8988T (cell line): ENCODE measurements at places on chromosomes 2 and 18.
A peak's percentile ranks its signal among the peaks of the same experiment; 100 is the strongest.

- no peak for DNase-seq
Observed at GRCh38 chr2:17772532-17772931, 18.6 kb downstream of the GEN1 start.

- no peak for DNase-seq
Observed at GRCh38 chr2:232388324-232388891, 9.9 kb downstream of the ALPP start.

DNA sequence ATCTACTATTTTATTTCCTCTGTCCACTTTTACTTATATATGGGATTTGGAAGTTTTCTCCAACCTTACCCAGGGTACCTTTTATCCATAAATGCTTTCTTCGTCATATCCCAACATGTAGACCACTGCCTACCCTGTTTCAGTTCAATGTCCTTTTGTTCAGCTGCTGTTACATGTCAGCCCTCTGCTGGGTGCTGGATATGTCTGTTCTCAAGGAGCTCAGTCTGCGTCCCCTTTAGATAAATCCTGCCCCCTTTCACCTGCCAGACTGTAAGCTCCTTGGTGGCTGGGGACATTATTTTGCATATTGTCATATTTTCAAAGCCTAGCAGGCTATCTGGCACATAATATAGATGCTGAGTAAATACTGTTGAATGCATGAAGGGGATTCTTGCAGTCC lies 53.2 kb downstream of the NEMP2 start:
- no peak for DNase-seq

DNA sequence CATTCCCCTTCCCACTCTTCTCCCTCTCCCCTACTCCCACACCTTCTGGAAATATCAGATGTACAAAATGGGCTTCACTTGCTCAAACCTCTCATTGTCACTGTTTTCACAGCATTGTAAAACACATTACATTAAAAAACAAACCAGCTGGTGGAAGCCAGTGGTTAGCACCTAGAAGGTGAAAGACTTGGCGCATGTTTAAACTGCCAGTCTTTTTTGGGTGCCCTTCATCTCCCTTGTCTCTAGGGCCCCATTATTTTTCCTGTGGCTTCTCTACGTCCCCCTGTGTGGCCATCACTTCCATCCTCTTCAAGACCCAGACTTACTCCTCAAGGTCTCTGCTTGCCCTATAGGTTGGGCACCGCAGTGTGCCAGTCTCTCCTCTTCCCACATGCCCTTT lies 34.9 kb downstream of the MGAT5 start:
- no peak for DNase-seq

DNA sequence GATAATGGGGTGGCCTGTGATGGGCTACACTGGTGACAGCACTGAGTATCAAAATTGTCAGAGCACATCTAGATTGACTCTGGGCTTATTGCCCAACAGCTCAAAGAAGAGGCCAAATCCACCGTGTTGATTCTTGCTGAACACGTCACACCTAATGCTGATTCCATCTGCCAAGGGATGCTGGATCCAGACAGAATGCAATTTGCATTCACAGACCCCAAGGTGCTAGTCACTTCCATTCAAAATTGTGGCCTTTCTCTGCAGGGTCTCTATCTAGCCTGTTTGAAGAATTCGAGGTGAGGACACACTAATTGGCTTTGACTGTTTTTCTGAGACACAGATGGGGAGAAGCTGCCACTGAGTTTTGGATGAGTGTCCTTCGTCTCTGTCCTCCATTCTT lies 13.5 kb upstream of the GPR39 start:
- no peak for DNase-seq

DNA sequence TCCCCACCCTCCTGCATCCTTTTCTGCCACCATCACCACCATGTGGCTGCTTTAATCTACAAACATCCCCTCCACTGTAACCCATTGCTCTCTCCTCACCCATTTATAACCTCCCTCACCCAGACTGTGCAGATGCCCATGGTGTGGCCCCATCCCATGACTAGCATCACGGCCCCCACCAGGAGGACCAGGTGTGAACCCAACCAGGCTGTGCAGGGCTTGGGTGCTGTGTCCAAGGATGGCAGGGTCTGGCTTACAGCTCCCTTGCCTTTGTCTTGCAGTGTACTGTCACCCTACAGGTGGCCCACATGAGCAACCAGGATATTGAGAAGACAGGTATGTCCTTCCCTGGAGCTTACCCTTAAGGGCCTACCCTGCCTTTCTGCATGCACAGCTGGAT lies 6.8 kb downstream of the FER1L5 start:
- no peak for DNase-seq

- no peak for DNase-seq
Observed at GRCh38 chr2:187710791-187711521, 156.7 kb upstream of the TFPI start.

GRCh38 chr2:2253172-2254016 lies 77.7 kb downstream of the MYT1L start:
- no peak for DNase-seq

GRCh38 chr2:61288070-61288841 lies 126.3 kb downstream of the C2orf74 start:
- no peak for DNase-seq

DNA sequence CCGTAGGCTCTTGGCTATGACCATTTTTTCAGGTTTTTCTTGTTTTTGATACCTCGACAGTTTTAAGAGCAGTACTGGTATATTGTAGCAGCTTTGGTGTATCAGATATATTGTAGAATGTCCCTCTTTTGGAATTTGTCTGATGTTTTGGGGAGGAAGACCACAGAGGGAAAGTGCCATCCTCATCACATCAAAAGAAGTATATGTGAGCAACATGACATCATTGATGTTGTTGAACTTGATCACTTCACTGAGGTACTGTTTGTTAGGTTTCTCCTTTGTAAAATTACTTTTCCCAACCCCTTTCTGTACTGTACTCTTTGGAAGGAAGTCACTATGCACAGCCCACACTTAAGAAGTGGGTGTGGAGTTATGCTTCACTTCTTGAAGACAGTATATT lies 41.0 kb downstream of the EML4 start:
- no peak for DNase-seq

- no peak for DNase-seq
Observed at GRCh38 chr2:34831096-34831495, 1232.0 kb upstream of the FAM98A start.

GRCh38 chr2:117760916-117761315 lies 53.6 kb upstream of the DDX18 start:
- DNase-seq: no peak

GRCh38 chr18:13543144-13543543 lies 183.2 kb downstream of the FAM210A start:
- DNase-seq: no peak

- peak; percentile 76 for DNase-seq
Observed at GRCh38 chr2:239927424-239927981, 97.6 kb downstream of the NDUFA10 start.

- DNase-seq: no peak
Observed at GRCh38 chr2:173217116-173217840, 137.4 kb upstream of the CDCA7 start.

DNA sequence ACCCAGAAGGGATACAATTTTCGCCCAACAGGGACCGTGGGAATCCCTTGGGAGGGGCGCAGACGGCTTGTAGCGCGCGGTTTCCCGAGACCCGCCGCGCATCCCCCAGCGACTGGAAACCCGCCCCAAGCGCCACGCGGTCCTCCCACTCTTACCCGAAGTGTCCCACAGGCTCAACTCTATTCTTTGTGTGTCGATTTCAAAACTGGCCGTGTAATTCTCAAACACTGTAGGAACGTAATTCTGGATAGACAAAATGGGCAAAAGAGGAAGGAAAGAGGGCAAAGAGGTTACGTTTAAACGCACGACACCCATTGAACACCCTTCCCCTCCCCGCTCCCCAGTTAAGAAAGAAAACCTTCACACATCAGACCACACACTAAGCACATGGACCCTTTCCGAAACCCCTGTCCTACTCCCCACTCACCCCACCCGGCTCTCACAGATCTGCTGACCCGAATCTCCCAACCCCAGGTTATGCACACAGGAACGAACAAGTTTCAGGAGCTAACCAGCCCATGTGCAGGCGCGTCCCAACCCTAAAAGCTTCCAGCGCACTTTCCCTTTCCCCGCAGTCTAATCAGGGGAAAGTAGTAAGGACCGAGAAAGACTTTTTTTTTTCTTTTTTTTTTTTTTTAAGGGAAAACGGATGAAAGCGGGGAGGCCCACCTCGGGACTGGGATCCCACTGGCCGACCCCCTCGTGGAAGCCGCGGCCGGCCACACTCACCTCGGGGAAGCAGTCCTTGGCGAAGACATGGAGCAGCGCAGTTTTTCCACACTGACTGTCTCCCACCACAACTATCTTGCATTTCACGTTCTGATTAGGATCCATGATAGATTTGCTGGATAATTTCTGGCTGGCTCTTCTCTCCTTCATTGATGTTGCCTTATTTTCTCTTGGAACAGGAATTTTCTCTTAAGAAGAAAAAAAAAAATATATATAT lies 655 bp downstream of the RND3 start:
- peak; percentile 13 for DNase-seq

DNA sequence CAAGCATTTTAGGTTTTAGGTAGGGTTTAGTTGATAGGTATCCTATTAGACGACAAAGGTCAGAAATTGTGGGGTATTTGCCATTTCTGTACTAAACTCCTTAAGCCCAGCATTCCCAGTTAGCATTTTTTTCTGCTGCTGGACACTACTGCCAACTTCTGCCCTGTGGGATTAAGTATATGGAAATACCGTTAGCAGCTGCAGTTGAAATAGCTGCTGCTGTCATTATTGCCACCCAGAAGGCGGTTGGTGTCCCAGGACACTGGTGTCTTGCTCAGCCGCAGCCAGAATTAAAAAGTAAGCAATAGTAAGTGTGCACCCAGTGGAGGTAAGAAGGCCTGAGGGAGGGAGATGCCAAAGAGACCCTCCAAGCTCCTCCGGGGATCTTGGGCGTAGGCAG lies 1.9 kb upstream of the UXS1 start:
- DNase-seq: no peak

DNA sequence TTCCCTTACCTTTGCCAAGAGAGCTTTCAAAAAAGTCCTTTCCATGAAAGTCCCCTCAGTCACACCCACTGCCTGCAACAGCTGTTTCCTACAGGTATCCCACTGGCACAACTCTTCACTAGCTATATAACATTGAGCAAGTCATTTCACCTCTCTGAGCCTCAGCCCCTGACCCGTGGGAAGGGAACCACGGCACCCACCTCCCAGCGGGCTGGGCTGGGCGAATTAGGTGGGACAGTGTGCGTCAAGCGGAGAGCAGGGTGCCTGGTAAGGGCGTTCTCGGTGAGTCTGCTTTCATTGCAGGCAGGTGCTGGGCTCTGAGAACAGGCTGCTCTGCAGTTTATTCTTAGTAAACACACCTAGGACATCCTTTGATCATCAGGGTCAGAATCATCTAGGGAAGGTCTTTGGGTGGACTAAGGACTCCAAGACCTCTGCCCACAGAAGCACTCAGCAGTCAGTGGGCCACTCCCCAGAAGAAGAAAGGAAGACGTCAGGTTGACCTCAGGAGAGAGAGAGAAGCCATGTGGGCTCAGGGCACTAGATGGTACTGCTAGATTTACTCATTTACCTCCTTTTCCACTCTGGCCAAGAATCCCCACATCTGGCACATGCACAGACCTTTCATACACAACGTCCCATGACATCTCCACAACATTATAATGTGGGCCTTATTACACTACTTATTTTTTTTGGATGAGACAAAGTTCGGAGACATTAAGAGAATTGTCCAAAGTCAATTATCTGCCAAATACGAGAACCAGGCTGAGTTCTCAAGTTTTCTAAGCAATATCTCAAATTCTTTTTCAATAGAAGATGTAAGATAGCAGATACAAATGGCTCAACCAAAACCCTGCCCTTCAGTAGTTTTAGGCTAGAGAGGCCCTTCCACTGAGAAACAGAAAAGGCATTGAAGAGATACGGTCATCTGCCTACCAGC lies 79.9 kb downstream of the GALNT14 start:
- no peak for DNase-seq

DNA sequence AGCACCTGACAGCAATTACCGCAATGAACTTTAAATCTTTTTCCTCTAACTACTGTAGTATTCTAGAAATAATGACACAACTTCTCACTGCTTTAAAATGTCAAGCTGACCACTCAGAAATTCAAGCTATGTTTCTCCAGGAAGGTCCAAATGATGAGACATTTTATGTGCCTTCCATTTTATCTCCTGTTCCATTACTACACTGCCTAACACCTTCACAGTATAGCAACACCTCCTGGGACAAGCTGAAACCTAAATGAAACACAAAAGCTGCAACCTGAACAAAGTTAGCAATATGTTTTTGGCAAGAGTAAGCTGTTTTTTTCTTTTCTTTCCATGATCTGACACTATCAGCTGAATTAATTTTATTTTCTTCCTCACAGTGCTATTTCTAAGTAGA lies 81.9 kb downstream of the IKZF2 start:
- DNase-seq: no peak

- no peak for DNase-seq
Observed at GRCh38 chr18:72542984-72543356, 1.2 kb downstream of the CBLN2 start.

- no peak for DNase-seq
Observed at GRCh38 chr2:170651624-170652325, 63.4 kb upstream of the SP5 start.
